NCI-H1694 (cell line): ENCODE measurements at places on chromosomes 3 and 15.

GRCh38 chr3:130841357-130841756, 52.5 kb upstream of the ATP2C1 start:
- no peak for DNase-seq

DNA sequence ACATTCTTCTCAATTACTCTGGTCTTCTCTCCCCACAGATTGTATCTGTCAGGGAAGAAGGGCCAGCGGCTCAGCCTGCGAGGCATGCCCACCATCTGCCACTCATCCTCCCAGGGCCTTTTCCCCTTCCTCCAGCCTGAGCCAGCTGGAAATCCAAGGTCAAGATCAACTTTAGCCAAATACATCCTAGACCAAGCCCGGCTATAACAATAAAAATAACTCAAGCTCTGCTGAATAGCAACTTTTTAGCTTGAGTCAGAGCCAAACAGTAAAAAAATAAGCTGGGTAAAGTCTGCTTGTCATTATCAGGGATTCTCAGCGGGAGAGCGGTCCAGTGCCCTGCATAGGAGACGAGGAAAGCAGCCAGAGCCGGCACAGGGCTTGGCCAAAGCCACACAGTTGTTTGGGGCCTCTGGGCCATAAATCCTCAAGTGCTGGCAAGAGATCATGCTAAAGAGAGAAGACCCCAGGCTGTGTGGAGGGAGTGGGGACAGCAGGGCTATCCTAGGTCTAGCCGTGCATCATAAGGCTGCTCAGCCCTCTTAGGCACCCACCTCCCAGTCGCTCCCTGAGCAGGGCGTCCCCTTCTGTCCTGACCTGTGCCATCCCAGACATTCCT, 76.2 kb upstream of the HERC1 start:
- no peak for DNase-seq

- DNase-seq = no peak
Measured at GRCh38 chr3:71891483-71891882, 106.5 kb upstream of the PROK2 start.

GRCh38 chr15:68436680-68437079, 4.7 kb upstream of the ITGA11 start:
- DNase-seq = no peak

DNA sequence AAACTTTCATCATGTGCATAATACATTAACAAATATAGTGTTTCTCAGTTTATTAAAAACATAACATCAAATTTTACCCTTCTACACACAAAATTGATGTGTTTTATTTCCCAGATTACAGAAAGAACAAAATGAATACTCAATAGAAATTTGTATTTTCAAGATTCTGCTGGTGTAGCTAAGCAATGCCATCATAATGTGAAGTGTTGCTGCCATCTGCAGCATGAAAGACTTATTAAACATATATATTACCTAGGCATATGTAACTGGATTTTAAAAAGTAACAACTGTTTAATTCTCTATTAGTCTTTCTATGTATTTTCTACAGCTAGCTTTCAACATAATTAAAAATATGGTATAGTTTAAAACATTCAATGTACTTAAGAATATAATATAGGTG, 27.5 kb downstream of the PLSCR5 start:
- DNase-seq = peak; percentile 34

GRCh38 chr15:98017150-98017964, 56.9 kb downstream of the ARRDC4 start:
- no peak for DNase-seq

- no peak for DNase-seq
Measured at GRCh38 chr3:43587303-43587702, 34.5 kb downstream of the ANO10 start.

GRCh38 chr15:25860885-25861866, 2.0 kb downstream of the ATP10A start:
- no peak for DNase-seq

- no peak for DNase-seq
Measured at GRCh38 chr15:50911621-50912020, 3.1 kb downstream of the AP4E1 start.

DNA sequence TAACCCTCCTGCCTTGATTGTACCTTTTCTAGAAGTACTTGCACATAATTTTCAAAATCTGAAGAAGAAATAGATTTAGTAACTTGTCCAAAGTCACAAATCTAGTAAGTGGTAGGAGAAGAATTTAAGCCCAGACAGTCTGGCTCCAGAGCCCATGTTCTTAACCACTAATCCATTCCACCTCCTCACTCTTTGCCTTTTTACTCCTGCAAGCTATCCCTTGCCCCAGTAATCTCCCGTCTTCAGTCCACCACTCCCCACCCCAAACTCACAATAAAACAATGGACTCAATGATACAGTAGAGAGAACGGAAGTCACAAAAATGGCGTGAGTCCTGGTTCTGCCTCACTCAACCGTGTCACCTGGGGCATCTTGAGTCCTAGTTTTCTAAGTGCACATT, 48.7 kb downstream of the SETMAR start:
- DNase-seq = no peak

GRCh38 chr3:183827809-183828537, 2.6 kb upstream of the MAP6D1 start:
- no peak for DNase-seq

- peak; percentile 44 for DNase-seq
Measured at GRCh38 chr15:93030430-93031102, 58.4 kb downstream of the RGMA start.

GRCh38 chr3:71987089-71987735, 202.3 kb upstream of the PROK2 start:
- DNase-seq = no peak

DNA sequence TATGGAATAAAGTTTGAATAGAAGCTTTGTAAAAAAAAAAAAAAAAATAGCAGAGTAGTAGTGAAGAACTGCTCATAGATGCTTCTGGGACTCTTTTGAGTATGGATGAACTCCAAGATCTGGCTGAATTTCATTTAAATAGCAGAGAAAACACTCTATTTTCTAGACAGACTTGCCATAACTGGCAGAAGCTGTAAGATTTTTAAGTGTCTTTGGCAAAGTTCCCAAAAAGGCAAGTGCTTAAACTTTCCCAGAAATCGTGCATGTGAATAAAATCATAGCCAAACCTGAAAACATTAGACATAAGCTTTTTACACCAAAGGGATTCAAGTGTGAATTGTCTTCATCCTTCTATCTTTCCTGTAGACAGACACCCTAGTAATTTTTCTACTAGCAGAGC, 110.3 kb upstream of the MITF start:
- DNase-seq = no peak

DNA sequence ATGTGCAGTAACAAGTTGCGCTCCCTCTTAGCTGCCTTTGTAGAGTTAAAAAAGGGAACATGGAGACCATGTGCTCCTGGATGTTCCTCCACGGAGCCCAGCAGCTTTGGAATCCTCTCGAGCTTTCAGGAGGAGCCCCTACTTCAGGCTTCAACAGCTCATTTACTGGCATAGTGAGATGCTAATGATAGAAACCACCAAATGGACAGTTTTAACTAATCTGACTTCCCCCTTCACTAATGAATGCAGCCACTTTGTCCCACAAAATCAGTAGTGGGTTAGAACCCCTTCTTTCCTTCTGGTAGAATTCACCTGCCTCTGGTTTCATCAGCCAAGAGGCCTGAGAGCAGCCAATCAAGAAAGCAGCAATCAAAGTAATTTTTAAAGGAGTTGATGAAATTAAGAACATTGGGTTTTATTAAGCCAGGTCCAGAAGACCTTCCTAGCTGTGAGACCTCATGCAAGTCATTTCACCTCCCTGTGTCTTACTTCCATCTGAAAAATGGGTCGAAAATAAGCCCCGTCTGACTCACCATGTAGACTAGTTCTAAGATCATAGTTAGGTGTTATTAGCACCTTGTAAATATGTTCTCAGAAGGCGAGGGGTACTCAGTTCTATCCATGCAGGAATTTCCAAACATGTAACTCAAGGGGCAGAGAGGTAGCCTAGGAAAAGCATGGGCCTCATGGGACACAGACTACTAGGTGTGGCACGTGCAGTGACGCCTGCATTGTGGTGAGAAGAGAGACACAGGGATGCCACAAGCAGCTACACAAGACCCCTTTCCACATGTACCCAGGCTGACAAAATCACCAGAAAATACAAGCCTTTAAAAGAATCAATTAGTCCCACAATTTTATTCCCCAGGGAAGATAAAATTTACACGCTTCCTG, 179.7 kb upstream of the LPP start:
- no peak for DNase-seq

GRCh38 chr3:38493031-38493430, 3.1 kb upstream of the EXOG start:
- no peak for DNase-seq

DNA sequence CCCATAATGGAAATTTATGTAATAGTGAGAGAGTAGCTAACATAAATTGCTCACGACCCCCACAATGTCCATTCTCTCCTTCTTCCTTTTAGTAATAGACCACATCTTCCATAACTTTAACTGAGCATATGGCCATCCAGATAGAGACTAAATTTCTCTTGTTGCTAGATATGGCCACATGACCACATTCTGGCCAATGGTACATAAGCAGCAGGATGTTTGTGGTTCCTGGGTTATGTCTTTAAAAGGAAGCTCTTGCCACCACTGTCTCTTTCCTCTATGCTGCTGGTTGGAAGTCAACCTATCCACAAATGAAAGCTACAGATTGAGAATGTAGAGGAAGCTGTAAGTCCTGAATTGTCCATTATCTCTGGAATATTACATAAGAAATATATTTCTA, 59.7 kb upstream of the NPHP3 start:
- DNase-seq = no peak

GRCh38 chr3:25768851-25769250, 14.4 kb downstream of the NGLY1 start:
- no peak for DNase-seq

DNA sequence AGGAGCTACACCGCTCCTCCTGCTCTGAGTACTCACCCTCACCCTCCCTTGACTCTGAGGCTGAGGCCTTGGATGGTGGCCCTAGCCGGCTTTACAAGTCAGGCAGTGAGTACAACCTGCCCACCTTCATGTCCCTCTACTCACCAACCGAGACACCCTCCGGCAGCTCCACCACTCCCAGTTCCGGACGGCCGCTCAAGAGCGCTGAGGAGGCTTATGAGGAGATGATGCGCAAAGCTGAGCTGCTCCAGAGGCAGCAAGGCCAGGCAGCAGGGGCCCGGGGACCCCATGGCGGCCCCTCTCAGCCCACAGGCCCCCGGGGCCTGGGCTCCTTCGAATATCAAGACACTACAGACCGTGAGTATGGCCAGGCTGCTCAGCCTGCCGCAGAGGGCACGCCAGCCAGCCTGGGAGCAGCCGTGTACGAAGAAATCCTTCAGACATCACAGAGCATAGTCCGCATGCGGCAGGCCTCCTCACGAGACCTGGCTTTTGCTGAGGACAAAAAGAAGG, 21.2 kb upstream of the APEH start:
- DNase-seq = no peak

DNA sequence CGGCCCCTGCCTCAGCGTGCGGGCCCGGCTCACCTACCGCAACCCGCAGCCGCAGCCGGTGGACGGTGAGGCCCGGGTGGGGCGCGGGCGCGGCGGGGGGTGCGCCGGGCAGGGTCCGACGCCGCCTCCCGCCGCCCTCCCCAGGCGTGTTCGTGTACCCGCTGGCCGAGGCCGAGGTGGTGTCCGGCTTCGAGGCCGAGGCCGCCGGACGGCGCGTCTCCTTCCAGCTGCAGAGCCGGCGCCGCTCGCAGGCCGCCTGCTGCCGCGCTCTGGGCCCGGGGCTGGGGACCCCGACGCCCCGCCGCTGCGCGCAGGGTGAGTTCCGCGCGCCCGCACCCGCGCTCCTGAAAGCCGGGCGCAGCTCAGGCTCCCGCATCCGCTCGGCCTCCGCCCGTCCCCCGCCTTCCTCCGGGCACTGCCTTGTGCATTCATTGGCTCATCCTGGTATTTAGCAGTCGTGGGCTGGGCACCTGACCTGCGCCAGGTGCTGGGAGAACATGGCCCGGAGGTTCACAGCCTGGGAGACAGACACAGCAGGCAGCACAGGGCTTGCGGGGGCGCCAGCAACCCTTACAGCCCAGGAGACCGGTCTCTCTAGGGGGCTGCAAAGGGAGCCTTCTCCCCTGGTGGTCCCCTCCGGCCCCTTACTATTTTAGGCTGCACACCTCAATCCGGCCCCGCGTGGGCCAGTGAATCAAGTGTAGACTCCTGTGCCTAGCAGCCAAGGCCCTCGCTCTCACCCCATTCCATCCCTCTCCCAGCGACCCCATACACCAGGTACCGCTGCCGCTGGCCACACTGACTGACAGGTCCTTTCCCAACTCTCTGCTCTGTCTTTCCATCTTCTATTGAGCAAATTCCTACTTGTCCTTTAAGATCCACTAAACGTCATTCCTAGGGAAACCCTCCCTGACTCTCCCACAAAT, 1.5 kb downstream of the VWA5B2 start:
- no peak for DNase-seq

DNA sequence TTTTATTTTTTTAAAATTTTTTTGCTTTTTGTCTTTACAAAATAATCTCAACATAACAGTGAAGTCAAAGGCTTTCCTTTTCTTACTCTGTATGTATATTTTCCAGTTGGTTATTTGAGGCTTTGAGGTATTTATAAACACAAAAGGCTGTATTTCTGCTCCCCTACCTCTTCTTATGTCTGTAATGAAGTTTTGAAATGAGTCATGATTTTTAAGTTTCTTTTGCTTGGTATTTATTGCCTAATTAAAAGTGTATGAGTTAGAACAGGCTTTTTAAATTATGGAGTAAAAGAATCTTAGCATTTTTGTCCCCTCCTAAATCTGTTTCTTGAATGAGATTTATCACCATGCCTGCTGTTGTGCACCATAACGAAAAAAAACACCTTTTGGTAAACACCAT, 66.0 kb downstream of the DCUN1D1 start:
- DNase-seq = no peak

DNA sequence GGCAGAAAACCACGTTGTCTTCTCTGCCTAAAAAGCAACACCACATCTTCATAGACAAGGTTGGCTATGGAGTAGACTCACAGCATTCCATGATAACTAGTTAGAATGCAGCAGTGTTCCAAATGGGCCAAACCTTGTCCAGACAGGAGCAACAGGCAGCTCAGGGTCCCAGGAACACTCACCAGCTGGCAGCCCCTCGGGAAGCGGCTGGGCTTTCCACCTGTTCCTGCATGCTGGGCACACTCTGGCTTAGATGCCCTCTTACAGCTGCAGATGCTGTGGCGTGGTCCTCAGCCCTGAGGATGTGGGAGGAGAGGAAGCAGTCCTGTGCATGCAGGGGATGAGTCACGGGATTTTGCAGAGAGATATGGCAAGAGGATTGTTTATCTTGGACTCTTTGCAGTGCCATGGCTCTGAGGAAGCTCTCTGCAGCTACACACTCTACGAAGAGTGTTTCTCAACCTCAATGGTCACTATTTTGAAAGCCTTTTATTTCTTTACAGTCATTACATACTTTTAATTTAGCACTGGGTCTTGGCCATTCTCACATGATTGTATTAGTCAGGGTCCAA, 11.3 kb downstream of the NRROS start:
- no peak for DNase-seq

GRCh38 chr3:153911116-153911515, 210.1 kb upstream of the ARHGEF26 start:
- no peak for DNase-seq

- DNase-seq = no peak
Measured at GRCh38 chr3:40719660-40720287, 195.0 kb downstream of the ZNF621 start.

DNA sequence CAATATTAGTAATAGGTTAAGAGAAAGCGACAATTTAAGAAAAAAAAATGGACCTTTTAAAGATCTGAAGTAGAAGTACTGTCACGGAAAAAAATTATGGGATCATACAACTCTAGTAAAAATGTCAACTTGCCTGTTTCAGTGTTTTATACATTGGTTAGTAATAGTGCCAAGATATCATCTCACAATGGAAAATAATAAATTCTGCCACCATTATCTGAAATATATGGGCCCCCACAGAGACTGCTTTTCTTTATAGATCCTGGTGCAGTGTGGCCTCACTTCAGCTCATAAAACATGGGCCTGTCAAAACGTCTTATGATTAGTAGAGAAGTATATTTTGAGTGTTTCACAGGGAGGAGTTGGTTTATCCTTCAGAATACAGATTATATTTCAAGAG, 266.3 kb upstream of the EPHA6 start:
- no peak for DNase-seq
